Activated T-helper 1 cell treated with anti-CD3 and anti-CD28 coated beads, Interleukin-12 subunit alpha, Interleukin-12 subunit beta, Interleukin-2, Interleukin-4 antibody, amounts not matched to agents 30 ng/mL and 10 ng/mL and 1 ng/mL, durations not matched to agents 14 hours and 24 hours and 36 hours (primary cell): ENCODE measurements at places on chromosomes 13 and 19. TPM values are rescaled to one million over a fixed set of nuclear protein-coding genes. Genes with fewer than 3 reads are reported as not detected.

NCCRP1 gene
- not detected in 2 replicates for total RNA-seq

LILRA1 gene
- total RNA-seq, result not detected in 2 replicates

MYO16 gene
- total RNA-seq, result not detected in 2 replicates

PHLDB3 gene
- total RNA-seq, result 26.8 and 28.7 TPM in 2 replicates
